ENCODE measurements at places on chromosomes 2 and 18. TPM values are rescaled to one million over a fixed set of nuclear protein-coding genes. Genes with fewer than 3 reads are reported as not detected.

DNA sequence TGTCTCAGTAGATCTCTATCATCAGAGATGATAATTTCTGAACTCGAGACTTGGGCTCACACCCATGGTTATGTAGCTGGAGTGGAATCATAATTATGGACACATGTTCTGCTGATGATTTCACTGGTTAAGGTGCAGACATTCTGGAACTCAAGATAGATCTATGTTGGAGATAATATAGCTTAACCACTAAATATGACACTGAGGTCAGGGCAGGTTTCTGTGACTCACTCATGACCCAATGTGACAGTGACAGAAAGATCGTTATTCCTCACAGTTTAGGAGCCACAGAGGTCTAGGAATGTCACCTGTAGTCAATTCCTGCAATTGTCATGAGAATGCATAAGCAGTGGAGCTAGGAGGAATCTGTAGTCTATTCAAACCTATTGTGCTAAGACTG is 828.6 kb downstream of the TRIB2 start:
- peaks cover 8% of the 10 kb centered on the region for H3K4me1 ChIP-seq
- H3K27me3 ChIP-seq, result no peaks in the 10 kb centered on the region
- DNase-seq, result no peak
- H3K27ac ChIP-seq, result no peak overlapping the region

GRCh38 chr2:223786943-223787342 is 50.4 kb downstream of the AP1S3 start:
- H3K27ac ChIP-seq, result peak overlapping the region; percentile 55
- peaks cover 16% of the 10 kb centered on the region for H3K4me1 ChIP-seq
- H3K36me3 ChIP-seq, result no peaks in the 10 kb centered on the region
- no peak overlapping the region for H3K4me3 ChIP-seq

GRCh38 chr2:68357605-68358337 is 7.3 kb upstream of the PLEK start:
- no peaks in the 10 kb centered on the region for H3K27me3 ChIP-seq
- H3K27ac ChIP-seq, result no peak overlapping the region
- DNase-seq, result no peak

DNAJC5G gene
- not detected for total RNA-seq

GRCh38 chr18:9824474-9824832 is 61.3 kb upstream of the TXNDC2 start:
- H3K27ac ChIP-seq, result no peak overlapping the region
- H3K36me3 ChIP-seq, result no peaks in the 10 kb centered on the region
- no peak for DNase-seq
- no peaks in the 10 kb centered on the region for H3K4me1 ChIP-seq
- no peak overlapping the region for H3K4me3 ChIP-seq

DNA sequence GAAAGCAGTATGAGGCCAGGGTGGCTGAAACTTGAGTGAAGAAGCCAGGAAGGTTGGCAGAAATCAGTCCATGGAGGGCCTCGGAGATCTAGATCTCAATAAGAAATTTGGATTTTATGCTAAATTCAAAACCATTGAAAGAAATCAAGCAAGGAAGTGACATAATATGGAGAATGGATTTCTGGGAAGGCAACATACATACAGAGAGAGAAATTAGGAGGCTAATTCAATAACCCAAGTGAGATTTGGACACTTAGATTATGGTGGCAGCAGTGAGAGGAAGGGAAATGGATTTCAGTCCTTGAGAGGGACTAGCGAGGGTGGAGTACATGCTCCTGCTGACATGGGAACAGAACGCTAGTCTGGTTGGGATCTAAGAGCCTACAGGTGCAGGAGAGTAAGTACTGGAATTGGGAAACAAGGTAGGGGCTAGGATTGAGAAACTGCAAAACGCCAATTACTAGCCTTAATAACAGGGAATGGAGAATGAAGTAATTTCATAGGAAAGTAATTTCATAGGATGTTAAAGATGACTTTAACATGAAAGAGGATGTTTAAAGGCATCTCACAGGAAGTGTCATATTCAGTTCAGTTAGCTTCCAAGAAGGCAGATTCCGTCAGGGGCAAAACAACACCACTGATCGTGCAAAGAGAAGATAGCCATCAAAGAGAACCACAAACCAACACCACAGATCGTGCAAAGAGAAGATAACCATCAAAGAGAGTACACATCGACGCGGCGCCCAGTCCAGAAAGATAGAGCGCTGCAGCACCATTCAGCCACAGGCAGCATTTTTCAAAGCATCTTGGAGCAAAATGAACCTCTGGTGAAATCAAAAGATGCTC is 27.2 kb downstream of the CDKL4 start:
- H3K27ac ChIP-seq, result no peak overlapping the region
- no peak overlapping the region for H3K4me3 ChIP-seq
- DNase-seq, result no peak
- no peaks in the 10 kb centered on the region for H3K36me3 ChIP-seq

- H3K36me3 ChIP-seq, result no peaks in the 10 kb centered on the region
- H3K4me3 ChIP-seq, result no peak overlapping the region
- H3K4me1 ChIP-seq, result no peaks in the 10 kb centered on the region
- no peak for DNase-seq
Measured at GRCh38 chr18:49833814-49834213, 20.5 kb upstream of the ACAA2 start.

SESTD1 gene
- 22.6 TPM for total RNA-seq

UXS1 gene
- 22.9 TPM for total RNA-seq

DNA sequence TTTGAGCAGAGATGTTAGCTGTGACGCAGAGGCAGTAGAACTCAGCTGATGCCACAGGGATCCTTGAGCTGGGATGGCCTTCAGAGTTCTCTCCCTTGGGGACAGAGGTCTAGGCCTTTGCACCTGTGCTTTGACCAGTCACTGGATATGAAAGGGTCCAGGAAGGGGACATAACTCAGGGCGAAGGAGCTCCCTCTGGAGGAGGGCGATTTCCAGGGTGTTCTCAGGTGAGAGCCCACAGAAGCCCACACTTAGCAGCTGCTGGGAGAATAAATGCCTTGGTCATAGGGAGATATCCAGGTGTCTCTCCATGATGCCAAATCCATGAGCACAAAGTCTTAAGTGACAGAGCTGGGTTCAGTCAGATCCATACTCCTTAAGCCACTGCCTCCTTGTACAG is 369.2 kb downstream of the NYAP2 start:
- H3K4me3 ChIP-seq, result no peak overlapping the region
- DNase-seq, result no peak
- no peaks in the 10 kb centered on the region for H3K36me3 ChIP-seq
- no peak overlapping the region for H3K27ac ChIP-seq

DNA sequence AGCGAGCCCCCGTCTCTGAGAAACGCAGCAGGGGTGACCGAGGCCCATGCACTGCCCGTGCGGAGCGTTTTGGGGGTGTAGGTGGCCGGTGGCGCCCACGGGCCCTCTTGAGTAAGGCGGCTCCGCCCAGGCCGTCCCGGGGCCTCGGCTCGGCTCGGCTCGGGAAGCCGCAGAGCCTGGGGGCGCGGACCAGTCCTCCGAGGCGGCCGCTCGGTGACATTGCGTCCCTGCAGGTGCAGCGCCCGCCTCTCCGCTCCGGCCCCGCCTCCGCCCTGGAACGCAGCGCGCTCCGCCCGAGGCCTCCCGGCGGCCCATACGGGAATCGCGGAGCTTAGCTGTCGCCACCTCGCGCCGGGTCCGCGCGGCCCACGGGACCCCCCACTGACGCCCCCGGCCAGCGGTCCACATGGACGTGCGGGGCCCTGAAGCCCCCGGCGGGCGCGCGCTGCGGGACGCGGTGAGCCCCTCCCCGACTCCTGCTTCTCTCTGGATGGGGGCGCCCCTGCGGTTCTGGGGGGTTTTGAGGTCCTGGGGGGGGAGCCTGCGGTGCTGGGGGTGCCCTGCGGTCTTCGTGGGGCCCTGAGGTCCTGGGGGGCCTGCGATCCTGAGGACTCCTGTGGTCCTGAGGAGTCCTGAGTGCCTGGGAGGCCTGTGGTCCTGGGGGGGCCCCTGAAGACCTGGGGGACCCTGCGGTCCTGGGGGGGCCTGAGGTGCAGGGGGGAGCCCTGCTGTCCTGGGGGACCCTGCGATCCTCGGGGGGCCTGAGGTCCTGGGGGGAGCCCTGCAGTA is at the start of gene HSBP1L1:
Gene HSBP1L1, plus strand, starts transcription at position 314 of the 789 bp plus-strand sequence. Its CDS starts 93 bp downstream, at position 407.
- H3K27me3 ChIP-seq, result no peaks in the 10 kb centered on the region
- H3K4me1 ChIP-seq, result peaks cover 25% of the 10 kb centered on the region
- H3K36me3 ChIP-seq, result 0 out of 2 replicates have a peak, but pooled peaks cover 2% of the 10 kb centered on the region
- DNase-seq, result no peak

DSC1 gene
- total RNA-seq, result 0.40 TPM

GRCh38 chr2:47891369-47892337 is 14.6 kb downstream of the FBXO11 start:
- H3K4me1 ChIP-seq, result peaks cover 5% of the 10 kb centered on the region
- H3K27me3 ChIP-seq, result no peaks in the 10 kb centered on the region
- H3K27ac ChIP-seq, result no peak overlapping the region
- H3K36me3 ChIP-seq, result no peaks in the 10 kb centered on the region
- no peak overlapping the region for H3K4me3 ChIP-seq
- no peak for DNase-seq

DNA sequence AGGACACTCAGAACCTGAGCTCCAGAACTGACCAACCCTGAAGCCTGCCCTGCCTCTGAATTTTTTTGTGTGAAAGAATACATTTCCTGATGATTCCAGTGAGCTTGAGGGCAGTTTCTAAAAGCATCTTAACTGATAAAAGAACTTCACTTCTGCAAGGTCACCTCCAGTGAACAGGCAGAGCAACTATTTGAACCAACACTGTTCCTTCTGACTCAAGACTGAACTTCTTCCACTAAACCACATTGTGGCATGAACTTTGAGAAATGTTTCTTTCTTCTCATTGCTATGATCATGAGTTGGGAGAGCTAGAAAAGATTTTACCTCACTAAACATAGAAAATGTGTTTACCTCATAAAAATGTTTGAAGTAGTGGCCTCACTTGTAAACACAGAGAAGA is 83.8 kb upstream of the SERTAD2 start:
- no peaks in the 10 kb centered on the region for H3K27me3 ChIP-seq
- DNase-seq, result peak; percentile 61
- H3K4me1 ChIP-seq, result peaks cover 26% of the 10 kb centered on the region
- H3K36me3 ChIP-seq, result no peaks in the 10 kb centered on the region
- H3K27ac ChIP-seq, result peak overlapping the region; percentile 62
- peak overlapping the region; percentile 2 for H3K4me3 ChIP-seq

- no peaks in the 10 kb centered on the region for H3K27me3 ChIP-seq
- no peaks in the 10 kb centered on the region for H3K4me1 ChIP-seq
- H3K27ac ChIP-seq, result no peak overlapping the region
Measured at GRCh38 chr2:216447293-216447692, 35.0 kb downstream of the SMARCAL1 start.

ABHD1 gene
- 0.29 TPM for total RNA-seq

DNA sequence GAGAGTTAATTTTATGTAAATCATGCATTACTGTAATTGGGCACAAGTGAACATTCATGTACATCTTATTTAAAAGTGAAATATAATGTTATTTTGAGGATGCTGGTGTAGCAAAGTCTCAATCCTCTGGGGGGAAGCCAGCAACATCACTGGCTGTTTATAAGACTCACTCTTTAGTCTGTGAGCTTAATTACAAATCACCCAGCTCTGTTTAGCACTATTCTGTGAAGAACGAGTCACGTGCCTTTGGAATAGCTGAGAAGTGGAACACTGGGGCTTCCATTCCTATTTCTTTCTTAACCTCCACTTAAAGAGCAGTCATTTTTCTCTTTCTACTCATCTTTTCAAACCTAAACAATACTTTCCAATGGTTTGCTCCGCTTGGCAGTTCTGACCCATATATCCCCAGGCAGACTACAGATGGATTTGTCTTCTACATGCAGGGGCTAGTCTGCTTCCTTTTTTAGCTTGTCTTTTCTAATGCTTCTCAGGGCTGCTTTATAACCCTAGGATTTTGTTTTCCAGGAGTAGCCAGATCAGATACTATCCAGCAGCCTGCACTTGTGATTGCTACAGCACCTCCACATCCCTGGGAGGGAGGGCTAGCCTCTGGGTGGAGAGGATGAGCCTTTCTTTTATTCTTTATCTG is 95.3 kb upstream of the CAVIN2 start:
- no peak for DNase-seq
- H3K27me3 ChIP-seq, result no peaks in the 10 kb centered on the region
- no peaks in the 10 kb centered on the region for H3K4me1 ChIP-seq
- H3K27ac ChIP-seq, result no peak overlapping the region
- no peak overlapping the region for H3K4me3 ChIP-seq

OTOS gene
- total RNA-seq, result not detected

- no peak overlapping the region for H3K4me3 ChIP-seq
- H3K4me1 ChIP-seq, result no peaks in the 10 kb centered on the region
- H3K27ac ChIP-seq, result no peak overlapping the region
- H3K36me3 ChIP-seq, result no peaks in the 10 kb centered on the region
Measured at GRCh38 chr18:79547413-79548076, 132.1 kb upstream of the CTDP1 start.

GLI2 gene
- total RNA-seq, result 0.05 TPM

MYCN gene
- total RNA-seq, result not detected

DNA sequence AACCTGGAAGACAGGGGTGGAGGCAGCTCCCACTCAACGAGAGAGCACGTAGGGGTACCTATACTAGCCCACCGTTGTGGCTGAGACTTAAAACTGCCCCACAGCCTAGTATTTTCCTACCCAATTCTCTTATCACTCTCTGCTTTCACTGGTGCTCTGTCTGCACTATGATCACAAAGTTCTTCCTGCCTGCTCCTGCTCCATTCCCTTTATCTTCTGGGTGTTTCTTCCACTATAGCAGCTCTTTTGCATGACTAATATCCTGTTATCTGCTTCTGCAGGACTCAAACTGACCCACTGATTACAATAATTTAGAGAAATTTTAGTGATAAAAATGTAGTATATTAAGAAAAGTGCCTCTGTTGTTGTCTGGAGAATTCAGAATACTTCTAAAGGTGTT is 184.8 kb downstream of the LRP1B start:
- H3K36me3 ChIP-seq, result no peaks in the 10 kb centered on the region
- DNase-seq, result no peak
- H3K4me1 ChIP-seq, result no peaks in the 10 kb centered on the region
- no peaks in the 10 kb centered on the region for H3K27me3 ChIP-seq
- no peak overlapping the region for H3K27ac ChIP-seq
